ENCODE measurements at places on chromosomes 3 and 15. TPM values are rescaled to one million over a fixed set of nuclear protein-coding genes. Genes with fewer than 3 reads are reported as not detected.

GOLGA6L7 gene
- not detected for total RNA-seq

DNA sequence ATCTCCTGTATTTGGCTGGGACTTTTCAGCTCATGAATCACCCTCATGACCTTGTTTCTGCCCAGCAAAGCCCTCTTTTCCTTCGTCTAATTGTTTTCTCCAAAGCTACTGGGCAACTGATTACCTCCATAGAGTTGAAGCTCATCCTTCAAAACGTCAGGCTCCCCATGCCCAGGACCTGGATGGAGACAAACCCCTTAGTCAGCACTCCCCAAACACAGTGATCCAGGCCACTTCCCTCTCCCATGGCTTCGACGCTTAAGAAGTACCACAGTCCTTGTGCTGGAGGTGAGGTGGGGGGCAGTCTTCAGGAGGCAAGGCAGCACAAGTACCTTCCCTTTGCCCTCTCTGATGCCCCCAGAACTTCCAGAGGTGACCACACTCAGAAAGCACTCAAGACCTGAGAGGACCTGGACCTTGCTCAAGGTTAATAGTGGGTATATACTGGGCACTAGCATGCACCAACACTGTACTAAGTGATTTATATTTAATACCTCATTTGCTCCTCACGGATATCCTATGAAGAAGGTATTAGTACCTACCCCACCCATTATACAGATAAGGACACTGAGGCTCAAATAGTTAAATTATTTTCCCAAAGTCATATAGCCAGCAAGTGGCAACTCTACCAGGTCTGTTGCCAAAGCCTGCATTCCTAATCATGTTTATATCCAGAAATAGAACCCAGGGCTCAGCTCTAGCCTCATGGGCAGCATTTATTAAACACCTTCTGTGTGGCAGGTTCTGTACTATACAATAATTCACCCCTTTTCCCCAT is 16.5 kb downstream of the TMEM40 start:
- DNase-seq: no peak

GRCh38 chr3:197746801-197747237 is 2.9 kb upstream of the FYTTD1 start:
- no peak for DNase-seq

DNA sequence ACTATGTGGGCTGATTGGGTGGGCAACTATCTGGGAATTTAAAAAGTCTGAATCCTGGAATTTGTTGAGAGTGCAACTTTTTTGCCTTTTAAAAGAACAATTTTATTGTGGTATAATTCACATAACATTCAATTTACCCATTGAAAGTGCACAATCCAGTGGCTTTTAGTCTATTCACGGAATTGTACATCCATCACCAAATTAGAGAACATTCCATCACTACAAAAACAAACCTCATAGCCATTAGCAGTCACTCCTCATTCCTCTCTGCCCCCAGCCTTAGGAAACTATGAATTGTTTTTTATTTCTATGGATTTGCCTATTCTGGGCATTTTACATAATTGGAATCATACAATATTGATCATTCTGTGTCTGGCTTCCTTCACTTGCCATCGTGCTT is 101.8 kb upstream of the ALDH1A3 start:
- DNase-seq: no peak

CDHR4 gene
- total RNA-seq: not detected

GRCh38 chr3:58188173-58188564 is 22.6 kb downstream of the DNASE1L3 start:
- no peak for DNase-seq

OR5K2 gene
- total RNA-seq: not detected

PARP9 gene
- total RNA-seq: 6.8 TPM

- no peak for DNase-seq
These were observed 243.2 kb downstream of the ROBO2 start for GRCh38 chr3:77283108-77283507.

DNA sequence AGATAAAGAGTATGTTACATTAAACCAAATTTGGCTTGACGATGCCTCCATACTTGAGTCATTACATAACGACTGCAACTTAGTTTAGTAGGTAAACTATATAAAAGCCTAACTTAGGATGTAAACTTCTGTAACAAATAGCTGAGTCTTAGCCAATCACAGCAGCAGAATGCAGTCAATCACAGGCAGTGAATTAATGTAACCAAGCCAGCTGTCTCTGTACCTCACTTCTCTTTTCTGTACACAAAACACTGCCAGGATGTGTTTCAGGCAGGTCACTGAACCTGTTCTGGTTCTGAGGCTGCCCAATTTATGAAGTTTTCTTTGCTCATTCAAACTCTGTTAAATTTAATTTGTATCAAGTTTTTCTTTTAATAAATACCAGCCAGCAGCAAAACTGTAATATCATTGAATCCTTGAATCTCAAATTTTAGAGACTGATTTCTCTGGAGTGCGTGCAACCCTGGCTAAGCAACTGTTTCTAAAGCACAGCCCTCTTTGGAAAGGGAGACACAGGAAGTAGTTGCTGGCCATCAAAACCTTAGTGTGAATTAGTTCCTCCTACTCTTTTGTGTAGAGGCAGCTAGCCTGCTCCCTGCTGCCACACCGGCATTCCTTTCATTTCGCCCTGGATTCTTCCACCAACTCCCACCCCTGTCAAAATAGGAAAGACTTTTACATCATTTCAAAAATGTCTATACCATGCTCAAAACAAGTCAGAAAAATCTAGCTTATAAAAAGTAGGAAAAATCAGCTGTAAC is 15.2 kb downstream of the RFTN1 start:
- no peak for DNase-seq

DNA sequence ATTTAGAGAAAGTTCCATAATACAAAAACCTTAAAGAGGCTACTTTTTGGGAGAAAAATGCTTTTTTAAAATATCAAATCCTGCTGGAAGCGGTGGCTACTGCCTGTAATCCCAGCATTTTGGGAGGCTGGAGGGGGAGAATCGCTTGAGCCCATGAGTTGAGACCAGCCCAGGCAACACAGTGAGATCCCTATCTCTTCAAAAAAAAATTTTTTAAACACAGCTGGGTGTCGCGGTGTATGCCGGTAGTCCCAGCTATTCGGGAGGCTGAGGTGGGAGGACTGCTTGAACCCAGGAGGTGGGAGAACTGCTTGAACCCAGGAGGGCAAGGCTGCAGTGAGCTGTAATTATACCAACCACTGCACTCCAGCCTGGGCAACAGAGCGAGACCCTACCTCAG is 14.2 kb downstream of the SLTM start:
- DNase-seq: no peak

DNA sequence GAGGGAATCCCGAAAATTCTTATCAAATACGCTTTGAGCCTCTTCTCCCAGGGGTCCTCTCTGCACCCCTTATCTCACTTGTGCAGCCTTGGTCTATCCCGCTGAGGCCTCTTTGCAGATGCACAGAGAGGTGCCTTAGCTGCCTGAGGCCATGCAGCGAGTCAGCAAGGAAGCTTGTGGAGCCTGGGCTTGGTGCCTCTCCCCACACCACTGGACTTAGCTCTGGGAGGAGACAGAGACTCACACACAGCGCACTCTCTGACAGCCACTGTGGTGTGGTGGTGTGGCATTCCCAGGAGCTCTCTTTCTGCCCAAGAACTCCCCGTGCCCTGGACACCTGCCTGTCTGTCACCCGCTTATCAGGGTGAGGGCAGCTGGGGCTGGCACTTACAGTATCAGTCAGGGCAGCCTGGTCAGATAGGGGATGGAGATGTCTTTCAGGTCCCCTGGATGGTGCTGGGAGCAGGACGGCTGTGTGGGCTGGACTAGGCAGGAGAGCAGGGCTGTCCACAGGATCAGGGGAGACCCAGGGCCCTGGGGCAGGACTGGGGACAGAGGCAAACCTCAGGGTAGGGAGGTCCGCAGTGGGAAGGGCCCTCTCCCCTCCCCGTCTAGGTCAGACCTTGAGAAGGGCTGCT is 10.2 kb upstream of the LINGO1 start:
- no peak for DNase-seq

CPEB1 gene
- total RNA-seq: 1.6 TPM

- no peak for DNase-seq
These were observed 40.1 kb upstream of the RASGRF1 start for GRCh38 chr15:79130535-79131130.

IQCF5 gene
- total RNA-seq: not detected

GRCh38 chr3:141530415-141530768 is 43.6 kb downstream of the RASA2 start:
- DNase-seq: no peak

DNA sequence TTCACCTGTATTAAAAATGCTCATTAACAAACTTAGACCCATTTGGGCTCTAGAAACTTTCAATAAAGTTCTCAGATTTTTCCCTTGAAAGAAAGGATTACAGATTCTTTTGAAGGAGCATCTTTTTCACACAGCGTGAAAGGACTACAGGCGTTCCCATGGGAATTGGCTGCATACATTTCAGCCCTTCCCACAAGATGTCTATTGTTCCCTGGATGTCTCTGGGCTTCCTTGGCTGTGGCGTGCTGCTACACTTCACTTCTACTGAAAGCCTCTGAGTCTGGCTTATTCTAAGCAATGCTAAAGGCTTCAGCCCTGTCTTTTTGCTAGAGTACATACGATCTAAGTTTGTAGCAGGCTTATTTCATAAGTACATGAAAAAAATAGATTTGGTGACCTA is 1.4 kb downstream of the VEPH1 start:
- no peak for DNase-seq

GRCh38 chr3:53411371-53411770 is 64.0 kb upstream of the DCP1A start:
- no peak for DNase-seq

DNA sequence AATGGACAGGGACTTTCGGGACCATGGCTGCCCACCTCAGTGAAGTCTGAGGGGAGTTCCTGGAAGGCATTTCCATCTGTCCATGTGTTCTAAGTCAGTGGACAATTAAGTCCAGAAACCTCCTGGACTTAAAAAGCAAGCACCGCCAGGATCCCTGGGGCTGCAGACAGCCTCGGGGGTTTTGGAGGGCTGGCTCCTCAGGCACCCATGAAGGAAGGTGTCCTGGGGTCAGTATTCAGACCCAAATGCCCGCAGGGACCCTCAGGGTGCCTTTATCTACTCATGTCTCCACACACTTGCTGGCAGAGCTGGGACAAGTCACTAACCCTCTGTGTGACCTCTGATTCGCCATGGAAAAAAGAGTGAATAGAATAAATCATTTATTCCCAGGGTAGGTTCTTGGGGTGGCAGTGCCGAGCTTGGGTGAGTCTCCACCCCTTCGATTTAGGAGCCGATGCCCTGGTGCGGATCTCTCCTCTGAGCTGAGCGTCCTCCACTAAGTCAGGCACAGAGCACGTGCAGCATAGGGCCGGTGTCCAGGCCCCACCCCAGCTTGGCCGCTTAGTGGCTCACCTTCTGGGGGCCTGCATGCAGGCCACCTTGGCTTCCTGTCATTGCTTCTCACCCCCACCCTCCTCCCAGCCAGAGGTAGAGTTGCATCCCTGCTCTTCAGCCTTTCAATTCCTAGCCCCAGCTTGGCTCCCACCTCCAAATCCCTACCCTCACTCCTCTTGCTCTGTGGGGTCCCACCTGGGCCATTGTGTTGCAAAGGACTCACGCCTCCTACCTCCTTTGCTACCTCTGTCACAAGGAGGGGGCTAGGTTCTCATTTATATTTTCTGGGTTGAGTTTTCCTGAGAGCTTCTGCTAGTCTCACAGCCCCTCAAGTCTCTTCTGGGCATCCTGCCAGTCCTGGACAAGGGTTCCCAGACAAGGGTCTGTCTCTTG is 19.9 kb downstream of the SLC6A6 start:
- DNase-seq: no peak

- DNase-seq: no peak
These were observed 18.9 kb downstream of the NR1I2 start for GRCh38 chr3:119800844-119801243.

PP2D1 gene
- total RNA-seq: not detected

DNA sequence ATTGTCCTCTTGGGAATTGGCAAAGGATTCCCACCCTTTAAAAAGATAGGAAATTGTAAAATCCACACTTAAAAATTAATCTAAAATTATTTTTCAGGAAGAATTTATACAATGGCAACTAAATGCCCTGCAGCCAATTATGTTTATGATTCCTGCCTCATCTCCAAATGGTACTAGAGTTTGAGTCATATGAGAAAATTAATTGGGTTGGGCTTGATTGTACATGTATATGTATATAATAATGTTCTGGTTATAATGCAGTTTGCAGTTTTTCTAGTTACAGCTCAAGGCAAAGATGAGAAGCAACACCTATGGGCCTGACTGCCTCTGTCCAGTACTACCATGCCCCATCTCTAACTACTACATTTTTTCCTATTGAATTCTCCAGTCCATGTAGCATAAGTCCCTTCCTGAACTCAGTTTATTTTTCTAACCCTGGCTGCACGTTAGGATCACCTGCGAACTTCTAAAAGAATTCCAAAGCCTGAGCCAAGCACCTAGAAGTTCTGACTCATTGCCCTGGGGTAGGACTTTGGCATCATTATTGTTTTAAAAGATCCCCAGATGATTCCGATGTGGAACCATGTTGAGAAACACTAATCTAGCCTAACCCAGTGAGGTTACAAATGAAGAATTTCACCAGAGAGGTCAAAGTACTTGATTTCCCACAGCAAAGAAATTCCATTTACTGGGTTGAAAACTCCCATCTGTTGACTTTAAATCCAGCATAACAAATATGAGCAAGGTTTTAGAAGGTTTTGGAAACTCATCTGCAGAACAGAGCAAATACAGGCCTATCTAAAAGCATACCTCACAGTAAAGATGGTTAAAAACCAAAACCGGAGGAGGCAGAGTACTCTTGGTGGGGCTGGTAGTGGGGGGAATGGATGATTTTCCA is 19.4 kb downstream of the TGFBR2 start:
- no peak for DNase-seq

DNA sequence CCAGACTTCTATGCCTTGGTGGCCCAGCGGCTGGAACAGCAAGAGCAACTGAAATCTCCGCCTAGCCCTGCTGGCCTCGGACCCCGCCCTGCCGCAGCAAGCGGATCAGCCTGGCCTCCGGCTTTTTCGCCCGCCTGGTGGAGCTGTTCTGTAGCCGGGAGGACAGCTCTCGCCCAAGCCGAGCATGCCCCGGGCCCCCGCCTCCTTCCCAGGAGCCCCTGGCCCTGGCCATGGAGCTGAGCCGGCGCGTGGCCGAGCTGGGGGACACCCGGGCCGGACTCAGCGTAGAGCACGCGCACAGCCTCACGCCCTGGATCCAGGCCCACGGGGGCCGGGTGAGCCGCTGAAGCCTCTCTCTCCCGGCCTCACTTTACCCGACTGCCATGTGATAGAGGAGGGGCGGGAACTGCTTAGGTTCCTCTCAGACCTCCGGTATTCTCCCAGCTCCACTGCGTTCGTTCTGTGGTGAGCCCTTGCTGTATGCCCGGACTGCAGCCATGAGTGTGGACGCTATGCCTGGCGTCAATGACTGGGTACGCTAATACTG is 24.1 kb upstream of the MRPL3 start:
- DNase-seq: peak; percentile 66

DNA sequence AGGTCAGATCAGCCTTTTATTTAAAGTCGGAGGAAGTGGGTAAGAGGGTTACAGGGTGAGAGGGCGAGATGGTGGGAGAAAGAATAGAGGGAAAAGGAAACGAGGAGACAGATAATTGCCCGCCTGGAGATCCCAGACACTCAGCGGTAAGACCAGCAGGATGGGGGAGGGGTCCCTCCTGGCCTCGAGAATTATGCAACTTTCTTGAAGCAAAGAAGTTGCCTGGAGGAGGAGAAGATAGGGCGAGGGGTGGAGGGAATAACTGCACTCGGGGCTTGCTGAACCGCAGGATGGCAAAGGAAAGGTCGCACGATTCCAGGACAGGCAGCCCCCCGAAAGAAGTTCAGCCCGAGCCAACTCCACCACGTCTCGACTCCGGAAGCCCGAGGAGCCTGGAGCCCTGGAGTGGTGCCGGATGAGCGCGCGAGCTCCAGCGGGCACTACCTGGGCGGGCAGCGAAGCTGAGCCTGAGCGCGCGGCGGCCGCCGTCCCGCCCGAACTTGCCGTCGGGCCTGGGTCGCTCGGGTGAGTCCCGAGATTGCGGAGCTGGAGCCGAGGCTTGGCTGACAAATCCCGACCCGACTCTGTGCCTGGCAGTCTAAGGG is 402 bp downstream of the WWTR1 start:
- no peak for DNase-seq
